Progenitor cell of endocrine pancreas (in vitro differentiated cells): ENCODE measurements at places on chromosomes 7 and 10. TPM values are rescaled to one million over a fixed set of nuclear protein-coding genes. Genes with fewer than 3 reads are reported as not detected.

Gene PPP1R17
- total RNA-seq: 0.96 and 1.2 TPM in 2 replicates

Gene EXOC4
- 136 and 145 TPM in 2 replicates for total RNA-seq

Gene GCK
- 4.9 and 5.9 TPM in 2 replicates for total RNA-seq

Gene CPN1
- 4.1 and 4.5 TPM in 2 replicates for total RNA-seq

Gene PPP1R3C
- total RNA-seq: 29.5 and 30.0 TPM in 2 replicates

Gene PIK3CG
- not detected in 2 replicates for total RNA-seq

Gene CXCL12
- 4.2 and 4.6 TPM in 2 replicates for total RNA-seq

Gene CCDC172
- total RNA-seq: not detected in 2 replicates

Gene WNT2
- 0.33 and 0.46 TPM in 2 replicates for total RNA-seq

Gene C10orf67
- total RNA-seq: 0.38 TPM in 1 of 2 replicates, not detected in the other

Gene ATRNL1
- 24.2 and 25.9 TPM in 2 replicates for total RNA-seq

Gene INSYN2A
- not detected in 2 replicates for total RNA-seq

Gene TSPAN13
- total RNA-seq: 112 and 116 TPM in 2 replicates

Gene EVX1
- total RNA-seq: not detected in 2 replicates

Gene MYPN
- 0.05 and 0.22 TPM in 2 replicates for total RNA-seq

Gene FEZF1
- total RNA-seq: not detected in 2 replicates

Gene FAM237B
- total RNA-seq: not detected in 2 replicates

Gene MAGI2
- total RNA-seq: 11.4 and 13.4 TPM in 2 replicates

Gene CYP2C9
- total RNA-seq: 0.34 and 0.42 TPM in 2 replicates

Gene TACC2
- 58.1 and 60.4 TPM in 2 replicates for total RNA-seq

Gene GFRA1
- total RNA-seq: 8.7 and 14.6 TPM in 2 replicates

Gene SMKR1
- 1.7 and 2.3 TPM in 2 replicates for total RNA-seq

Gene TFR2
- total RNA-seq: 0.62 and 0.93 TPM in 2 replicates

Gene TAS2R4
- 2.4 and 3.7 TPM in 2 replicates for total RNA-seq

Gene MBL2
- total RNA-seq: not detected in 2 replicates

Gene UBE2D4
- 17.1 and 17.3 TPM in 2 replicates for total RNA-seq

Gene C10orf120
- not detected in 2 replicates for total RNA-seq

Gene POLR2J2
- total RNA-seq: 8.6 and 8.9 TPM in 2 replicates

Gene ANKRD22
- 0.18 TPM in 1 of 2 replicates, not detected in the other for total RNA-seq

Gene AQP1
- 1.3 and 1.4 TPM in 2 replicates for total RNA-seq

Gene VAX1
- not detected in 2 replicates for total RNA-seq

Gene GSTO2
- total RNA-seq: 9.6 and 9.8 TPM in 2 replicates

Gene SPDYE5
- not detected in 2 replicates for total RNA-seq

Gene ANKRD61
- total RNA-seq: 0.22 and 0.47 TPM in 2 replicates

Gene MTURN
- 20.0 and 20.1 TPM in 2 replicates for total RNA-seq

Gene CYP3A4
- total RNA-seq: not detected in 2 replicates
